Stimulated activated CD8-positive, alpha-beta memory T cell treated with anti-CD3 and anti-CD28 coated beads, Interleukin-7, amount 100 ng/mL, for 1 hour (primary cell): ENCODE measurements at places on chromosomes 5 and 9.

DNA sequence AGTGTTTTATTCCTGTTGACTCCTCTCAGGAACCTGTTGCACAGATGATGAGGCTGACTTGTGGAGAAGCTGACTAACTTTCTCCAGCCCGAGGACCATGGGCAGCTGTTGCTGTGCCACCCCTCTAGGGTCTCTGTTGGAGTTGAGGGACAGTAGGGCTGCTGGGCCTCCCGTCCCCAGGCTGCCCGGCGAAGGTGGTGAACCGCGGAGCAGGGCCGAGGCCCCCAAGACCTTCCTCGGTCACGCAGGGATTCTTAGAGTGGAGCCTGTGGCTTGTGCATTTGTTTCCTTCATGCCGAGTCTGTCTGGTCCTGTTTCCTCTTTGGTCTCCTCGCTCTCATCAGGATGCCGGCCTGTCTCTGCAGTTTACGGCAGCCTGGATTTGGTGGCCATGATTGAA lies 40.2 kb downstream of the CACNA1B start:
- DNase-seq = no peak

GRCh38 chr5:180382926-180383325 lies 29.8 kb upstream of the GFPT2 start:
- DNase-seq = no peak

- DNase-seq = no peak
These were observed 22.7 kb downstream of the CCNH start for GRCh38 chr5:87390075-87390474.

DNA sequence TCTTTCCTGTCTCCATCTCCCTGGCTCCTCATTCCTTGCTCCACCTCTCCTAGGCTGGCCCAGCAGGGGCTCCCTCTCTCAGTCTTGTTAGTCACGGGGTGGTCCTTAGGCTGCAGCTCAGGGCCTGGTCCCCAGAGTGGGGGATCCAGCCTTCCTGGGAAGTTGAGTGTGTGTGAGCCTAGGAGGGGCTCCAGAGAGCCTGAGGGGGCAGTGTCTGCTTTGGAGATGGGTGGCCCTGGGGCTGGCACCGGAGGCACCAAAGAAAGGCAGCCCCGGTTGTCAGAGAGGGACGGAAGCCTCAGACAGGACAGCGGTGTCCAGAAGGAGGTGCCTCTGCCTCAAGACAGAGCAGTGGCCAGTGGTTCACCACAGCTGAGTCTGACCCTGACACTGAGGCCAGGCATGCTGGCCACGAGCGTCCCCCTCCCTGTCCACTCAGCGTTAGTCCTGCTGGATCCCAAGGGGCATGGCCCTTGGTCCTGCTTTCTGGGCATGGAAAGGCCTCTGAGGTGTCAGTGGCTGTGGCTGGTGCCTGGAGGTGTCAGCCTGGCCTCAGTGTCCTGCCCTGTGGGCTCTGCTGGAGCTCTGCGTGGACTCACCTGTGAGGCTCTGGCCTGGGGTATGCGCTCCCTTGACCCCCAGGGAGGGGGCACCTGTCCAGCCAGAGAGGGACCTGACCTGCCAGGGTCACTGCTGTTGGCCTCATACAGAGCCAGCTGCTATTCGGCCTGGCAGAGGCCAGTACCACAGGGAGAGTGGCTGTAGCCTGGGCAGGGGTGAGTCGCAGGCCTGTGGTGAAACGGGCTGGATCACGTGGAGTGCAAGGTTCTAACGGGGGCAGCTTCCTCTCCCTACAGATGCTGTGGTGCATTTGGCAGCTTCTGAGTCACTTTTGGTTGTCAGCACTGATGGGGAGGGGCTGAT lies 130.6 kb downstream of the CACNA1B start:
- no peak for DNase-seq

- DNase-seq = no peak
These were observed 4.5 kb upstream of the POU4F3 start for GRCh38 chr5:146334074-146334533.

DNA sequence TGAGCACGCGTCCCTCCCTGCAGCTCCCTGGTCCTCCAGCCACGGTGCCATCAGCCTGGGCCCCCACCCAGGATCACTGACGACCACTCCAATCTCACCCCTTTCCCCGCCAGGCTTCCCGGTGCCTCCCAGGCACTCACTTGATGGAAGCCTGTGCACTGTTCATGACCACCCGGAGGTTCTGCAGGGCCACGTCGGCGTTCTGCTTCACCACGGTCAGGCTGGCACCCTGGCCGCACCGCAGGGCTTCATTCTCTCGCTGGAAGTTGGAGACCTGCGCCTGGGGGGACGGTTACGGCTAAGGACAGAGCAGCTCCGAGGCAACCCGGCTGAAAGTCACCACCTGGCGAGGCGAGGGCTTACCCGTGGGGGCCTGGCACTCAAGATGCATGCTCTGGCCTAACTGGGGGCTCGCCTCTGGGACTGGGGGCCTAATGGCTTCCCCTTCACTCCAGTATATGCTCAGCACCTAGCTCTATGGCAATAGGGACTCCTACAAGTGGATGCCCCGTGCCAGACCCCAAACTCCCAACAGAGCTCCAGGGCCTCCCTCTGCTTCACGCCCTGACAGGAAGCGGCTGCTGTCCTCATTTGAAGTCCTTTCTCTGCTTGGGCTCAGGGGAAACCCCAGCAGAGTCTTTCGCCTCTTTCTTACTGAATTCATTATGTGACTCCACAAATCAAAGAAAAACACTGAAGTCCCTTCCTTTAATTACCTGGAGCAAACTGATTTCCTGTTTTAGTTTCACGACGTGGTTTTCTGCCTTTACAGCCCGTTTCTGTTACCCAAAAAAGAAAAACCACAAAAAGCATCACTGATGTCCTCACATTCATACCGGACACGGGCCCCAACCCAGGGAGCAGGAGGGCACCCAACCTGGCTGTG lies 4.2 kb upstream of the SNAPC4 start:
- DNase-seq = no peak

DNA sequence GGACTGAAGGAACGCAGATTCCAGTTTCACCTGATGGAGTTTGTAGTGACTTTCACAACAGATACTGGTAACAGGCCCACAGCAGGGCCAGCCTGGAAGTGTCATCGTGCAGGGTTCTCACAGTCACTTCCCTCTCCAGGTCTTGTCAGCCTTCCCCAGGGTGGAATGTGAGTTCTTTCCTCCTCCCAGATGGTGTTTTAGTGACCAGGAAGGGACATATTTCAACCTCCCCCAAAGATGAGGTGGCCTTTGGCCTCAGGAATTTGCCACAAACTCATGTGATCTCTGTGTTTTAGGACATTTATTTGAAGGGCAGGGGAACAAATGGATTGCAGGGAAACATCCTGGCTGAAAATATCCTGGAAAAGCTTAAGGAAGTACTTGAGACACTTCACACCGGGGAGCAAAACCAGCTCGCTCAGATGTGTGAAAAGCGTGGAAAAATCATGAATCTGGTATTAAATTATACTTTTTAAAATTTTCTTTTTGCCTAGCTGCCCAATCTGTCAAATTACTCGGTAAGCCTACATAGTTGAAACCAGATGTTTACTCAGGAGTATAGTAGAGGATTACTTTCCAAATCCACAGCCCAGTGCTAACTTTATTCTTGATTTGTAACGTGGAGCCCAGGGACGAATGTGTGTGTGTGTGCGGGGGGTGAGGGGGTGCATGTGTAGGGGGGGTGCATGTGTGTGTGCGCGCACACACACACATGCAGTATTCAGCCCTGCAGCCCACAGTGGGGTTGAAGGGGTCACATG lies 66.8 kb downstream of the PTPDC1 start:
- no peak for DNase-seq

GRCh38 chr9:37543468-37543867 lies 32.7 kb downstream of the FBXO10 start:
- no peak for DNase-seq

GRCh38 chr5:11224436-11225187 lies 463.6 kb upstream of the DAP start:
- DNase-seq = no peak

- DNase-seq = no peak
These were observed 106.6 kb upstream of the POC5 start for GRCh38 chr5:75823811-75824210.

DNA sequence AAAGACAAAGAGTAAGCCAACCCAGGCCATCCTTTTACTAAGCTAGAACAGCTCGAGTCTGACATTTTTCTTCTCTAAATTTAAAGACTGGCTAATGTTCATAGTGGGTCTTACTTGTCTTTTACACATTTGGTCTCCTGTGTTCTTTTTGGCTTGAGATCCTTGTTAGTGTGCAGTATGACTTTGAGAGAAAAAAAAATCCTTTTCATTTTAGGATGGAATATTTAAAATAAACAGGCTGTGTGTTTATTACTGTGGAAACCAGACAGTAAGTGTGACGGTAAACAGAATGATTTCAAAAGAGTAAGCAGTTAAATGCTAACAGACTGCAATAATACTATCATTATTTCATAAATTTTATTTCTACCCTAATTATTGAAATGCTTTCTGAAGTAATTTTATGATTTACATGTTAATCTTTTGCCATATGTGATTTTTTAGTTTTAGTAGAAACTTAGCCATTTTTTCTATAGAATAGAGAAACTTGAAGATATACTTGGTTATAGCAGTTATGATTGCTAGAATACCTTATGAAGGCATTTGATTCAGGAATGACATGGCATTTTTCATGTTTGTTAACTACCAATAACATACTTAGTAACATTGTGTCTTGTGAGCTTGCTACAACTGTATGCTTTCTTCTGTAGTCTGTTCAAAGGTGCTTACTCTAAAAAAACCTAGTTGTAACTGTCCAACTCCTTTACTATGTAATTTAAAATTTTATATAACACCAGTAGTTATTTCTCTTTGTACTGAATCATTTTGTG lies 92.4 kb downstream of the XRCC4 start:
- DNase-seq = no peak

DNA sequence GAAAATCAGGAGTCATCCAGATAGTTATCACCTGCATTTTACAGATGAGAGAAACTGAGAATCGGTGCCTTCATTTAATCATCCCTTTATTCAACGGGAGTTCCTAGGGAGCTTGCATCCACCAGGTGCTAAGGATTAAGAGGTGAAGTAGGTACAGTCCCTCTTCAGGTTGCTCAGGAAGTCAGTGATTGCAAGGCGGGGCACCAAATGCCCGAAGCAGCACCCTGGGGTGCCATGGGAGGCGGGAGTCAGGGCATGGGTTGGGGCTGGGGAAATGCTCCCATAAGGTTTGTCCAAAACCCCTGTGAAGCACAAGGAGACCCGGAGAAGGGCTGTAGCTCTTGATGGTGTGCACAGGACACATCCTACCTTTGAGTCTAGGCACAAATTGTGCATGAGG lies 98.8 kb upstream of the KLF4 start:
- DNase-seq = no peak

GRCh38 chr5:69492923-69493395 lies 369 bp downstream of the OCLN start:
- DNase-seq = no peak

DNA sequence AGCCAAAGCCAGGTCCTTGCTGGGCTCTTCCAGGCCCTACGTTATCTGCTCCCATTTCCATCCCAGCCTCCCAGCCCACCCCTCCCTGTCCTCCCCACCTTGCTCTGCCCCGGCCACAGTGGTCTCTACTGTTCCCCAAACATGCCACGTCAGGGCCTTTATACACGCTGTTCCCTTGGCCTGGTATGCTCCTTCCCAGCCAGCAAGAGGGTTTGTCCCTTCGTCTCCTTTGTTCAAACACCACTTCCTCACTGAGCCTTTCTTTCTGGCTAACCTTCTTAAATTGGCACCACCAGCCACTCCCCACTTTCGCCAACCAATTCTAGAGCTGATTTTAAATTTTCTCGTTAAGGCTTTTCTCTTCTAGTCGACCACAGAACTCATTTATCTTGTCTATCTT lies 9.8 kb downstream of the SH2D3C start:
- no peak for DNase-seq

DNA sequence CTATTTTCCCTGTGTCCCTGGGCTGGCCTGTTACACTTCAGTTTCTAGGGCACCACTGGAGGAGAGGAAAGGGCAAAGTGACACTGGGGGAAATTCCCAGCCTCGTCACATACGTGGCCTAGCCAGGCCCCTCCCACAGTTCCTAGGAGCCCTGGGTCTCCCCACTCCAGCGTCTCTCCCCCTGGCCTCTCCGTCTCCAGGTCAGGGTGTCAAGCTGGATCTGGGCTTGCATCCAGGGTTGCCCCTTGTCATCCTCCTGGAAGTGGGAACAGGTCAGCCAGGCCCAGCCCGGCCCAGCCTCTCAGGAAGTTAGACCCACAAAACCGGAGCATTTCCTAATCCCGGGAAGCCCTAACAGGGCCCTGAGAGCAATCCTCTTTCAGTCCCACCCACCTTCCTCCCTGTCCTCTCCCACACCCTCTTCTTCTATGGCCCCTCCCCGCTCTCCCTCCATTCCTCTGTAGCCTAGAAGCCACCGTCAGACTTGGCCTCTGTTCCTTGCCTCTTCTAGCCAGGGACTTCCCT lies 4.7 kb upstream of the TNIP1 start:
- DNase-seq = no peak

- no peak for DNase-seq
These were observed 37.3 kb downstream of the MED27 start for GRCh38 chr9:132042324-132042723.

DNA sequence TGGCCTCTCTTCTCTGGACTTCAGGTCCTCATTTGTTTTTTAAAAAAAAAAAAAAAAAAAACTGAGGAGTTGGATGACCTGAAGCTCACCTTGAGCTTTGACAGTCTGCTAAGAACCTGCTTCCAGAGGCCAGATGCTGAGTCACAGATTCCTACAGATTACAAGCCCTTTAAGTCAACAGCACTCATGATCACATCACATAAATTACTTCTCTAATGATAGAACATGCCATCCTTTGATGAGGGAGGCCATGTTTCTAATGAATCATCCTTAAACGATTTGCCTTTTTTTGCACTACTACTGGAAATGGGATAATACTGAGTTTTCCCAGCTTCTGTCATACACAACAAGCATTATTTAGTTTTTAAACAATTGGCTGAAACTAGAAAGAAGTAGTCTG lies 34.2 kb upstream of the MYOT start:
- no peak for DNase-seq

DNA sequence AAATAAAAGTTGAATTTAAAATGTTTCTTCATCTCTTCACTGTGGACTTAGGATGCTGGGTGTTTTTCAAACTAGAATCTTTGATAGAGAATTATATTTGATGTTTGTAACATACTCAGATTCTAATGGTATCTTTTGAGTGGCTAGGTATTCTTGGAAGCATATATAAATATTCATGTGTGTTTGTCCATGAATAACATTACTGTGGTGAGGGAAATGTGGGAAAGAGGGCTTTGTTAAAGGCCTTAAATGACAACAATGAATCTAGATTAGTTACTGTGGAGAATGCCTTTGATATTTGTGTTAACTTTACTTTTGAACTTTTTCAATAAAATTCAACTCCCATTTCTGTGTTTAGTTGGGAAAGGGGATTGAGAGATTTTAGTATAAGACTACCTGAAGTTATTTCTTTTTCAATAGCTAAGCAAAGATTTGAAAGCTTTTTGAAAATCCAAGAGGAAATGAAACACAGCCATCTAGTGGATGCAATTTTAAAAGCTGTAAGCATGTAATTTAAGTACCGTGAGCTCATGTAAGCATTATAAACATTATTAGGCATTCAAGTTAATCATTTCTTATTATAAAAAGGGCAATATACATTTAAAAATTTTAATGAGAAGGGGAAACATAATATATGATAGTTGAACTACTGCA lies 69.6 kb downstream of the CCDC171 start:
- no peak for DNase-seq
